ENCODE measurements at places on chromosomes 3 and 15.

GRCh38 chr3:25480811-25481210, 52.7 kb downstream of the RARB start:
- DNase-seq: no peak

GRCh38 chr15:51768018-51768417, 16.6 kb downstream of the TMOD2 start:
- peak; percentile 33 for DNase-seq

DNA sequence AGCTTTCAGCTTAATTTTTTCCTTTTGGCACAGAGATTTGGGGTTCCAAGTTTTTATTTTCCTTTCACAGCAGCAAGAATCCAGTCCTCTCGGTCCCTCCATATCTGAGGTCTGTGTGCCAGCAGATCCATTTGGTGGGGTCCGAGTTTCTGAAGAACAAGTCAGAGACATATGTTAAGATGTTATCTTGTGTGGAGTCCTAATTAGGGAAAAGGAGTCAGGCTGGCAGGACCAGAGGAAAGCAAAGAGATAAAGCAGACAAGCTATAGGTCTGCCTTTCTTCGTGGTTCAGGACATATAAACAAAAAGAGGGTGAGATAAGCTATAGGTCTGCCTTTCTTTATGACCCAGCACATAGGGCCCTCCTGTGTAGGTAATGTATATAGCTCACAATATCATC, 54.9 kb downstream of the TMED3 start:
- DNase-seq: no peak

DNA sequence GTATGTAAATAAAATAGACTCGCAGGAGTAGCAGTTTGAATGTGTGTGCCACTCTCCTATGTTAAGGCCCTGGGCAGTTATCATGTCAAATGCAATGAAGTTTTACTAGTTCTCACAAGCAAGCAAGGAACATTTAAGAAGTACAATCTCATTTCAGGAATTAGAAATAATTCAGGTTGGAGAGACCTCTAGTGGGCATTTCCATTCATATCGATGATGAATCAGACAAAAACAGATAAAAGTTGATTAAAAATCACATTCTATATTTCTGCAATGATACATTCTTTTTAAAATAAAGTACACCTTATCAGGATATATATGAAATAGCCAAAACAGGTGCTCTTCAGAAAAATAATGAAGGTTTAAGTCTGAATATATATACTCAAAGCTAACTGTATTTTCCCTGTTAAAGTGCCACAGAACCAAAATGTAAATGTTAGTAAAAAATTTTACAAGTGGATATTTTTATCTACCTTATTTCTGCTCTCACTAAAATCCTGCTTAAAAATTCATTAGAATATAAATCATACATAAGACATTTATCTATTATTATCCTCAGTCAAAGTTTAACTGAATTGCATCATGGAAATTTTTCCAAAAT, 492.4 kb upstream of the FRG2C start:
- no peak for DNase-seq

- no peak for DNase-seq
These were observed 269.2 kb upstream of the LRTM1 start for GRCh38 chr3:55197021-55197420.

DNA sequence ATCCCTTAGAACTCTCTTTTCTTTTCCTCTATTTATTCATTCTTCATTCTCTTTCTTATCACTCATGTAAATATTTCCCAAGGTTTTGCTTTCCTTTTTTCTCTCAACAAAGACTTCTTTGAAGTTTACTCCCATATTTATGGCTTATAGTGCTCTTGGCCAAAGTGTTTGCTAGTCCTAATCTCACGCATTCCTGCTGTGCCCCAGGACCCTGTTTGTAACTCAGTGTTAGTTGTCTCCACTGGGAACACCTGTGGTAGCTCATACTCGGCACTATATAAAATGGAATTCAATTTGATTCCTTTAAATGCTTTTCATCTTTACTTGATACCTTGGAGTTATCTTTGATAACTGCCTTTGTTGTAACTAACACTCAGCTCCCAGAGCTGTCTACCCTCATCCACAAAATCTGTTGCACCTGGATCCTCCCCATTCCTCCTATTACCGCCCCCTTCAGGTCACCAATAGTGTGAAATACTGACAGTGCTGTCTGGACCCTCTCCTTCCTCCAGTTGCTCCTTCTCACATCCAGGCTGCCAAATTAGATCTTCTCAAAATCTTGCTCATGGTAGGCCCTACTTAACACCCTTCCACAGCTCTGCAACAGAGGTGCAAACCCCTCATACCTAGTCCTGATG, 76.8 kb downstream of the TIGIT start:
- DNase-seq: no peak

DNA sequence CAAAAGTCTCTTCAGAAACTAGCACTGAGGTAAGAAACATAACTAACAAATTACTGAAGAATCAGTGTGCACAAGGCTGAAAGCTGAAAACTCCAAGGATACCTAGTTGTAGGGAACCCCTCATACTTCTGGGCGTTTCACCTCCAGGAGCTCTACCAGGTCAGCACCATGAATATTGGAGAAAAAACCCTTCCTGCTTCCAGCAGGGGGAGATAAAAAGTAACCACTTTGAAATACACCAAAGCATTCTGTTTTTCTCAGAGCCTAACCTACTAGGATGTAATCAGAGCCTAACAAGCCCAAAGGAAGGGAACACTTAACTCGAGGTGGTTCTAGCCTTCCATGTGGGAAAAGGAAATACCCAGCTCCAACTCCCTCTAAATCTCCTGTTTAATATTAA, 175.8 kb upstream of the MME start:
- DNase-seq: peak; percentile 18

DNA sequence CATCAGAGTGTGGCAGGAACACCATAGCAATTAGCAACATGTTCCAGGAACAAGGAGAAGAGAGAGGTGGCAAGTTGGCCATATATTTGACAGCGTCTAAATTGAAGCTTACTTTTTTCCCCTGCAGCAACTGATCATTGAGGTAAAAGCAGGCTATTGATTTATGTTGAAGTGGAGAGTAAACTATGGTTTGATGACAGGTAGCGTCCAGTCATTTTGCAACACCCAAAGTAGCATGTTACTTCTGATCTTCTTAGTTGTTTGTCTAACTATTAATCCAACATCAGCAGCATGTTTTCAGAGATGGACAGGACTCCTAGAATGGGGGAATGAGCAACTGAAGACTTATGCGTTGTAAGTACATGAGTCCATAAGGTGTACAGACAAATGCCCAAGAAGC, 225.8 kb downstream of the ZPLD1 start:
- DNase-seq: no peak

- DNase-seq: peak; percentile 34
These were observed at the start of gene WNT5A for GRCh38 chr3:55486857-55487380. Gene WNT5A, minus strand, starts transcription at chr3:55487306. Its CDS starts 321 bp downstream, at chr3:55486985.

- DNase-seq: peak; percentile 84
These were observed 46.4 kb downstream of the TMEM44 start for GRCh38 chr3:194586836-194587235.

DNA sequence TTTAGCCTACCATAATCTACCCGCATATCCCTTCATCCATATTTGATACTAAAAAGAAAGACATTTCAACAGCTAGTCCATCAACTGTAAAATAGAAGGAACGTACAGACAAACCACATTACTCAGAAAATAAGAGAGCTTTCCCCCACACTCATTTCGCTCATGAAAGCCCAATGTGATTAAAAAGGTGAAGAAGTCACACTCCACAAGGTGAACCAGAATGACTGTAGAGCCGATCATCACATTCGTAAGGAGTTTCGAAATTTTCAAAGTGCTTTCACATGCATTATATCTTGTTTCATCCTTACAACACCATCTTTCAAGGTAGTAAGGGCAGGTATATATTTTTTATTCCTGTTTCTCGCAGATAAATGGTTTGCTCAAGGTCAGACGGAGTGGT, 225.3 kb downstream of the FOXP1 start:
- no peak for DNase-seq

DNA sequence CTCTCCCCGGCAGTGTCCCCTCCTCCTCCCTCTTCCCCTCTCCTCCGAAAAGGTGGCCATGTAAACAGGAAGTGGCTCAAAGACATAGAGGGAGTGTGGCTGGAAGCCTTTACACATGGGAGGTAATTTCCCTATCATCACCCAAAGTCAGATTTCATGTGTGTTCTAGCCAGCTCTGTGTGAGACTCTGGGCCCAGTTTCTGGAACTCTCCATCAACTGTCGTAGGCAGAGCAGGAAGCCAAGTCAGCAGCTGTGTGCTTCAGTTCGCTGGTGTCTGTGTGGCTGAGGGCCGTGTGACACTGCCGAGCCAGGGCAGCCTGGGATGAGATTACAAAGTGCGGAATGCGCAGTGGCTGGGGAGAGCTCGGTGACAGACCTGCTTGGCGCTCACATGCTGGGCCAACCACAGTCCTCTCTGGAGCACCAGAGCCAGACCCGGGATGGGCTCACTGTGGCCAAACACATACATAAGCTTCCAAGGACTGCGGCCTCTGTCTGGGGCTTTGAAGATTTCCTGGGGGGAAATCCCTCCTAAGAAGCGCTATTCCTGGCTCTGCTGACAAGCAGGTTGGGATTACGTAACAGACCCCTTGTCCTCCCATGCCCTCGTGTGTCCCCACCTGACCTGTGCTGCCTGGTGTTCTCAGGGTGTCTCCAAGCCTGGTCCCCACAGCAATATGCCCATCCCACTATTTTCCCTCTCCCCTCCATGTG, 50.7 kb downstream of the UMPS start:
- DNase-seq: no peak

DNA sequence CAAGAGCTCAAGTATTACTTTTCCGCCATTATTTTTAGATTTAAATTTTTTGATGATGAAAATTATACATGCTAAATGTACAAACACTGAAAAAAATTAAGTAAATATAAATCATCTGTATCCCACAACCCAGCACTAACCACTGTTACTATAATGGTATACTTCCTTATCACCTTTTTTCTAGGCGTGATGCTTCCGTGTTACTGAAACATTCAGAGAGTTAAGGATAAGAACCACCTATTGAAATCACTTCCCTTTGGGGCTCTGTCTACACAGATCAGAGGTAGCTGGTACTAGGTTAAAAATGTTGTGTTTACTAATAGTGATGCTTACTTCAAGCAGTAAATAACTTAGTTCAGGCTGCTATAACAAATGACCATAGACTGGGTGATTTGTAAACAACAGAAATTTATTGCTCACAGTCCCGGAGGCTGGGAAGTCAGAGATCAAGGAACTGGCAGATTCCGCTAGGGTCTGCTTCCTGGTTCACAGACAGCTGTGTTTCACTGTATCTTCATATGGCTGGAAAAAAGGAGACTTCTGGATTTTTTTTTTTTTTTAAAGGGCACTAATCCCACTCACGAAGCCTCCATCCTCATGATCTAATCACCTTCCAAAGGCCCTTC, 6.4 kb downstream of the SNX4 start:
- no peak for DNase-seq

DNA sequence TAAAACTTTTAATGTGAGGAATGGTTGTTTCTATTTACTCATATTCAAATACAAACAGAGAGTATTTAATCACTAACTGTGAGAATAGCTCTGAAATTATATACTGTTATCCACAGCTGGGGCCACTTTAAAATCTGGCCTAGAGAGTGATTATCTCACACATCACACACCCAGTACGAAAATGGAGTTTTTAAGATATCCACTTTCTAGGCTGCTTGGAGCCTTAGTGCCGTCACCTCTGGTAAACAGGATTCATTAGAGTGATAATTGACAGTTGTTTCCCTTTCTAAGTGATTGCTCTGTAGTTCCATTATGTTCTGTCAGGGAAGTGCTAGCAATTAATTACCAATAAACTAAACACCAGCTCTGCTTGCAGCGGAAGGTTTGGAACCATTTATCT, 942.4 kb downstream of the FHIT start:
- DNase-seq: no peak

DNA sequence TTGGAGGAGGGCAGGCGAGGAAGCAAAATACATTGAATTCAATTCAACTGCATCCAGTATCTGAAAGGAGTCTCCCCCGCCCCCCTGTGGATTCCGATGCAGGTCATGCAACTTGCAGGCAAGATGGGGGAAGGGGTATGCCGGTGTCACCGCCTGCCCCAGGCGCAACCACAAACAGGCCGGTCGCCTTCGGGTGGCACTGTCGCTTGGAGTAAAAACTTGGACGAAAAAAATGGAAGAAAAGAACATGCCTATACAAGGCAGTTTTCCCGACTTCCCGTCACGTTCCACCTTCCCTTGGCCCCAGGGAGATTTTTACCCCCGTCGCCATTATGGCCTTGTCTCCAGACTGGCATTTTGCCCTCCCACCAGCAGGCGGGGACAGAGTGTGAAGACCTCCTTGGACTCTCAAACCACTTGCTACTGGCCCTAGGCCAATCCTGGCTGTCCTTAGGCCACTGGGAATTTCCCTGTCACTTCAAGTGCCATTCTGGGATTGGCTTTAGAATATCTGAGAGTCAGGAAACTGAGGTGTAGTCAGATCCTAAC, 1.6 kb upstream of the NTRK3 start:
- DNase-seq: no peak

- DNase-seq: peak; percentile 58
These were observed 10.3 kb downstream of the ATG7 start for GRCh38 chr3:11282250-11283138.

GRCh38 chr15:63986185-63986680, 60.1 kb downstream of the DAPK2 start:
- DNase-seq: no peak

- peak; percentile 57 for DNase-seq
These were observed 49.7 kb upstream of the MYZAP start for GRCh38 chr15:57541805-57542504.

DNA sequence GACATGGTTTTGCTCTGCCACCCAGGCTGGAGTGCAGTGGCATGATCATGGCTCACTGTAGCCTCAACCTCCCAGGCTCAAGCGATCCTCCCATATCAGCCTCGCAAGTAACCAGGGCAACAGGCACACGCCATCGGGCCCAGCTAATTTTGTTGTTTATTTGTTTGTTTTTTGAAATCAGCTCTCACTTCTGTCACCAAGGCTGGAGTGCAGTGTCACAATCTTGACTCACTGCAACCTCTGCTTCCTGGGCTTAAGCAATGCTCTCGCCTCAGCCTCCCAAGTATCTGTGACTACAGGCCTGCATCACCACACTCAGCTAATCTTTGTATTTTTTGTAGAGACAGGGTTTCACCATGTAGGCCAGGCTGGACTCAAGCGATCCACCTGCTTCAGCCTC, 26.3 kb upstream of the PLCH1 start:
- peak; percentile 40 for DNase-seq

DNA sequence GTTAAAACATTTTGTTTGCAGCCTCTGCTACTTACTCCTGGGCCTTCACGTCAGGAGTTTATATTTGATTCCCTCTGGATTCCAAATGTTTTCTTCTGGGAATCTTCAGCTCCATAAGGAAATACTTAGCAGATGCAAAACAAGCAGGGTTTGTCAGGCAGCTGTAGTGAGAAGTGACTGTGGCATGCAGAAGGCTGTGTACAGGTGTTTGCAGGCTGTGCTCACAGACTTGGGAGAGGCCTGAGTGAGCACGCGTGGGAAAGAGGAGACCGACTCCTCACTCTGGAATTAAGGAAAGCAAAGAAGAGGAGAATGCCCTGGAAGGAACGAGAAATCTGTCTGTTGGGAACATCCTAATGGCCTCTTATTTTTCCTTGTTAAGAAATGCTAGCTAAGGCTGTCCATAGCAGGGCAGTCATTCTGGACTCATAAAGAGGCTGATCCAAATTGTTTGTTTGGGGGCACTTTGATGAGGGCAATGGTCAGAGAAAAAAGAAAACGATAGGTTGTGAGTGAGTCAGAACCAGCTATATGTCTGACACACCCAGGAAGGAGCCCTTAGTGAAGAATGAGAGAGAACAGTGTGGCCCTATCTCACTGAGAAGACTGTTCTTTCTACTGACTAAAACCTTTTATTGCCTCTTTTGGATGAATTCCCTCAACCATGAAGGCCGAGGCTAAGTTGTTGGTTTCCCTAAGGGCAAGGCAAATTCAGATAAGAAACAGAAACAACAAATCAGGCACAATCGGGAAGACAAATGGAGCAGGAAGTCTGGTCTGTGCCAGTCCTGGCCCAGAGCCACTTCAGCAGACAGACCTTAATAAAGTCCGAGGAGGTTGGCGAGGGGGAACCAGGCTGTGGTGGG, 82.6 kb downstream of the TGFBR2 start:
- DNase-seq: no peak

Measured in inflammatory macrophage treated with lipopolysaccharide for 4 hours (primary cell).